ENCODE measurements at places on chromosomes 2 and 18. TPM values are rescaled to one million over a fixed set of nuclear protein-coding genes. Genes with fewer than 3 reads are reported as not detected.

GCA gene
- polyA plus RNA-seq: 5.8 TPM

YPEL5 gene
- polyA plus RNA-seq: 30.4 TPM

FABP1 gene
- not detected for polyA plus RNA-seq

CYP26B1 gene
- polyA plus RNA-seq: 1.6 TPM

TSHZ1 gene
- polyA plus RNA-seq: 2.0 TPM

C2orf72 gene
- 0.49 TPM for polyA plus RNA-seq

PRR30 gene
- not detected for polyA plus RNA-seq

LYG2 gene
- polyA plus RNA-seq: 0.48 TPM

VWC2L gene
- not detected for polyA plus RNA-seq

ATP5MC3 gene
- 544 TPM for polyA plus RNA-seq

DOK6 gene
- not detected for polyA plus RNA-seq

SLC8A1 gene
- 6.4 TPM for polyA plus RNA-seq

SMC6 gene
- 10.3 TPM for polyA plus RNA-seq

C2orf78 gene
- 0.02 TPM for polyA plus RNA-seq

ZNF804A gene
- not detected for polyA plus RNA-seq

KYNU gene
- 1.4 TPM for polyA plus RNA-seq

GCG gene
- polyA plus RNA-seq: not detected

VWA3B gene
- polyA plus RNA-seq: 0.16 TPM

KIF5C gene
- 0.06 TPM for polyA plus RNA-seq

NT5C1B gene
- polyA plus RNA-seq: not detected

SGPP2 gene
- 0.96 TPM for polyA plus RNA-seq

ERBB4 gene
- not detected for polyA plus RNA-seq

CCDC141 gene
- 0.01 TPM for polyA plus RNA-seq

TCF7L1 gene
- 3.1 TPM for polyA plus RNA-seq

MROH2A gene
- polyA plus RNA-seq: 0.10 TPM

SPP2 gene
- polyA plus RNA-seq: not detected

CD207 gene
- not detected for polyA plus RNA-seq

RSAD2 gene
- polyA plus RNA-seq: 0.02 TPM

TMEM200C gene
- not detected for polyA plus RNA-seq

LDLRAD4 gene
- not detected for polyA plus RNA-seq

SERPINB11 gene
- not detected for polyA plus RNA-seq

SKOR2 gene
- polyA plus RNA-seq: not detected

SP5 gene
- polyA plus RNA-seq: not detected

WNT10A gene
- 0.85 TPM for polyA plus RNA-seq

ARHGAP15 gene
- polyA plus RNA-seq: not detected

CFAP65 gene
- 0.01 TPM for polyA plus RNA-seq

CHRNG gene
- polyA plus RNA-seq: not detected

UGT1A10 gene
- polyA plus RNA-seq: not detected

MRO gene
- polyA plus RNA-seq: not detected

EGR4 gene
- polyA plus RNA-seq: 0.02 TPM

TLX2 gene
- polyA plus RNA-seq: 0.05 TPM

SCLY gene
- 15.3 TPM for polyA plus RNA-seq

FSHR gene
- polyA plus RNA-seq: not detected

CSRNP3 gene
- polyA plus RNA-seq: 0.95 TPM
